ENCODE measurements at places on chromosomes 2 and 18.

DNA sequence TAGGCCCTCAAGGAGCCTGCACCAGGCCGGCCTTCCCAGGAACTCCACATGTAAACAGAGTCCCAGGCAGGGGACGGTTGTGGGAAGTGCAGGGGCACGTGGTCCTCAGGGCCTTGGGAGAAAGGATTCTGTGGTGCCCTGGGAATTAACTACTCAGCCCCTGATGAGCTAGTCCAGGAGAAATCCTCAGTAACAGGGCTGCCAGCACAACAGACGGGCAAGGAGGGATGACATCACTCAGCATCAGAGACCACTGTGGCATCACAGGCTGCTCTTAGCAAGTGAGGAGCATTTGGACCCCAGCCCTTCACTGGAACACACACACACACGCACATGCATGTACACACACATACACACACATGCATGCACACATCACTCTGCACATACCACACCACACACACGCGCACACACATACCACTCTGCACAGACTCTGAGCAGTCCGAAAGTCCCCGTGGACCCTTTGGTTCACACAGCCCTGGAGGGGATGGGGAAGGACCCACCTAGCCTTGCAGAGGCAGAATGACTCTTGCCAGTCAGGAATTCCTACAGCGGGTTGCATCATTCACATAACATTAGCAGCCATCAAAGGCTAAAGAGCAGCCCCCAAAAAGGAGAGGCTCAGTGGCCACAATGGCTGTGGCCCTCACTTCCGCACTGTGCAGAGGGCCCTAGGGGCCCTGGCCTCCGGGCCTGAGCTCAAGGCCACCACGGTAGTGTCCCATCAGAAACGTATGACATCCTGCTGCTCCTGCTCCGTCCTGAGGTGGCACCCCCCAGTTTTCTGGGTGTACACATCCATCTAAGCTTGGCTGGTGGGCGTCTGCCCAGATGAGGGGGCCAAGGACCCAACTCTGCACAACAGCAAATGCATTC is 1.9 kb upstream of the NMUR1 start:
- DNase-seq, result no peak

DNA sequence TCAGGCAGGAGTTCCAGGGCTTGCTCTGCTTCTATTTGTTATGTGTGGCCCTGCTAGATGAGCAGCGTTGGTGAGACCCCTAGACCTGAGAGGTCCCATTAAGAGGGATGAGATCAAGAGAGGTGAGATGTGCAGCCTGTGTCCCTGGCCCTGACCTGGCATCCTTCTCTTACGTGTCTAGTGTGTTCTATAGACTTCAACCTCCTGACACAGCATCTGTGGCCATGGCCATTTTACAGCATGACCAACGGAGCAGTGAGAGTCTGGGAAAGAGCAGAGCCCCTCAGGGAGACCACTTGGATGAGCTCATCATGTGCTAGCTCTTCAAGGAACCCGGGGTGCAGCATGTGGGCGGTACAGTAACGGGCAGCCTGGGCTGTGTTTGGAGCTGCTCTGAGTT is 32.7 kb upstream of the ASPRV1 start:
- DNase-seq, result no peak

GRCh38 chr18:8811115-8811514 is 105.8 kb downstream of the MTCL1 start:
- no peak for DNase-seq

GRCh38 chr2:174071321-174071720 is 106.1 kb upstream of the SP3 start:
- DNase-seq, result no peak

DNA sequence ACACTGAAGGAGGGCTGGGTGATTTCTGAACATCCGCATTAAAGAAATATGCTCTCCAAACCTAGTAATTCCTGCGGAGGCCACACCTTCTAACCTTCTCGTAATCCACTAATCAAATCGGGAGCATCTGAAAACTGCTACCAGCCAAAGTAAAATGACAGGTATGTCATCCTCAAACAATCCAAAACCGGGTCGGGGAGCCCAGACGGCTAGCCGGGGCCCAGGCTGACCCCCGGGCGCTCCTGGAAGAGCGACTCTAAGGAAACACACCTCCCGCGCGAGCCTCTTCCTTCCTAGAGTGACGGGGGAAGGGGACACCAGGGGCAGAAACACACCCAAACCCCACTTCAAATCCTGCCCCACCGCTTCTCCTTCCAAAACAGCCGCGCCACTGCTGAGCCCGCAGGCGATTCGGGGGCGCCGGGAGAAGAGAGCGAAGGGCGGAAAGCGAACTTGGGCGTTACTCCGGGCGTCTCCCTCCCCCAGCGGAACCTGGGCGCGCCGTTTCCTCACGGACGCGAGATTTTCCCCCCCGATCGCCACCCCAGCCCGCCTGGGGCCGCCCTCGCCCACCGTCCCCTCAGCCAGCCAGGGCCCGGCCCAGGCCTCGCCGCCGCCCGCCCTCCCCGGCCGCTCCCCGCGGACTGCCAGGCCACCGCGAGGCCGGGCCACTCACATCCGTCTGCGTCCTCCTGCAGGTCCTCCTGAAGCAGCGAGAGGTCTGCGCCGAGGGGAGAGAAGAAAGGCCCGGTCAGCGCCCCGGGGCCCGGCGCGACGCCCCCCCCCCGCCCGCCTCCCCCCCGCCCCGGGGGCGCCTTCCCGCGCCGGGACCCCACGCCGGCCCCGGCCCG is 584 bp downstream of the PPP4R1 start:
- DNase-seq, result peak; percentile 47

DNA sequence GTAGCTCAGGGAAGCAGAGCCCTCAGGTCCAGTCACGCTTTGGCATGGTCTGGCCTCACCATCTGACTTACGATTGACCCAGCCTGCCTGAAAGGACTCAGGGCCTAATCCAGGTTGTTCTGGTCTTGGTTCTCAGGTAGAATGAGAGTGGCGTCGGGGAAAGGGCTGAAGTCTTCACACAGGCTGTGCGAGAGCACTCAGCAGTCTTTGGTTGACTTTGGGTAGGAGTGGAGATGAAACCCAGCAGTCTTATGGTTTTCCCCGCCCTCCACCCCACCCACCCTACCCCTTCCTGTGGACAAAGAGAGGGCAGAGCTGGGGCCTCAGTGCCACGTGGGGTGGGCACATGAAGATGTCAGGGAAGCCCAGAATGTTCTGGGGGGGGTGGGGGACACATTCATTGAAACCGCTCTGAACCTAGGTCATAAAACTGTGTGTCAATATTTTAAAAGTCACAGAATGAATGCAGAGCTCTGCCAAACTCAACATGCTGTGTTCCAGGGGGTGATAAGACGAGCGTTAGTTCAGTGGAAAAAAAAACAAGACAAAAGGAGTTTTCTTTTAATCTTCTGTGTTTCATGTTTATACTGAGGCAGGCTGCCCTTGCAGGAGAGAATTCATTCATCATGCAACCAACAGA is 58.6 kb upstream of the ALPP start:
- DNase-seq, result no peak

GRCh38 chr2:231393149-231394131 is 2.1 kb upstream of the B3GNT7 start:
- no peak for DNase-seq

DNA sequence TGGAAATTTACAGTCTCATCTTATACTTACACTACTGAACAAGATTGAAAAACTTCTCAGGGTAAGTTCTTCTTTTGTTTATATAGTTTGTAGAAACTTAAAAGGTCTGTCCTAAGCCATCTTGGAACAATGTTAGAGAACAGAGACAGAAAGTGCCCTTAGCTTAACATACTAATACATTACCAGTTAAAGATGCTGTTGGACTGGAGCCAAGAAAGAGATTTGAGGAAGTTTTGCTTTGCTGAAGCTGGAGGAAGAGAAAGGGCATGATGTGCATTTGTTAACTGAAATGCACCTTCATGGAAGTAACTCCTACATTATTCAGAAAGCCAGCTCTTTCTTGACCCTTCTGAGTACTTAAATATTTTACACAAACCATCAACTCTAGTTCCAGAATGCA is 66.5 kb upstream of the TNFRSF11A start:
- no peak for DNase-seq

DNA sequence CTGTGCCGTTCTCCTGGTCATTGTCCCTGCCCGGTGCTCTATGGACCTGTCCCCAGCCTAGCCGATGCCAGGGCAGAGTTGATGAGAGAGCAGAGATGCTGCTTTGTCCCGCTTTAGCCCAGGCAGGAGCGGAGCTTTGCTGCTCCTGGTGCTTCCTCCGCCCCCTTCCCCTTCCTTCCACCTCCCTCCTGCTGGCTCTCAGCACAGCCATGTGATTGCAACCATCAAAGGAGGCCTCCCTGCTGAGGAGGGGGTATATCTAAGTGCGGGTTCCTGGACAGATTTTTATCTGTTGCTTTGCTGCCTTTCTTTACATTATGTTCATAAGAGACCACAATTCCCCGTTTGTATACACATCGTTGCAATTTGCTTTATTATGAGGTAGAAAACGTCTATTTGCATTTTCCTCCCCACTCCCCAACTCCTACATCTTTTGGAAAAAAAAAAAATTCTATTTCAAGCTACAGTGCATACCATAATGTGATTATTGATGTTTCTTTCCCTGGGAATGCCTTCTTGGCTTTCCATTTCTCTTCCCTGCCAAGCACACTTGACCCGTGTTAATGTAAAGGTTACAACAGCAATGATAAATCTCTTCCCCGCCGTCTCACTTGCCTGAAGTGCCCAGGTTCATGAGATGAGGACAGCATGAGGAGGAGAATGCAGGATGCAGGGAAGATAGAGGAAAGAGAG is 25.4 kb downstream of the ALPK2 start:
- DNase-seq, result no peak

DNA sequence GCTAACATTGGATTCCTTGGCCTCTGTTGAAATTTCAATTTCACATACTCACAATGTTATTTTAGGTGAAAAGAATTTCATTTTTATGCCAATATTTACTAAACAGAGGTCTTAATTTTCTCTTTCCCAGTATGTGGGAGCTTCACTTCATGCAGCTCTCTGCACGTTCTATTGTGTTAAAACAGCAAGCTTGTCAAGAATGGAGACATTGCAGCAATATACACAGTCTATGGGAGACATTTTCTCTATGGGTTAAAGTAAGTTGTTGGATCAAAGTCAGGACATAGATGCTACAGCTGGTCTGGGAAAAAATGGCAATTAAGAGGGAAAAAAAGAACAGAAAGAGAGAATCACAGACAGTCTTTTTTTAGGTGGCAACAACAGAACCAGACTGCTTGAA is 70.4 kb upstream of the ARHGAP15 start:
- no peak for DNase-seq

- no peak for DNase-seq
These were observed 440.9 kb upstream of the UBE2E3 start for GRCh38 chr2:180539541-180539940.

DNA sequence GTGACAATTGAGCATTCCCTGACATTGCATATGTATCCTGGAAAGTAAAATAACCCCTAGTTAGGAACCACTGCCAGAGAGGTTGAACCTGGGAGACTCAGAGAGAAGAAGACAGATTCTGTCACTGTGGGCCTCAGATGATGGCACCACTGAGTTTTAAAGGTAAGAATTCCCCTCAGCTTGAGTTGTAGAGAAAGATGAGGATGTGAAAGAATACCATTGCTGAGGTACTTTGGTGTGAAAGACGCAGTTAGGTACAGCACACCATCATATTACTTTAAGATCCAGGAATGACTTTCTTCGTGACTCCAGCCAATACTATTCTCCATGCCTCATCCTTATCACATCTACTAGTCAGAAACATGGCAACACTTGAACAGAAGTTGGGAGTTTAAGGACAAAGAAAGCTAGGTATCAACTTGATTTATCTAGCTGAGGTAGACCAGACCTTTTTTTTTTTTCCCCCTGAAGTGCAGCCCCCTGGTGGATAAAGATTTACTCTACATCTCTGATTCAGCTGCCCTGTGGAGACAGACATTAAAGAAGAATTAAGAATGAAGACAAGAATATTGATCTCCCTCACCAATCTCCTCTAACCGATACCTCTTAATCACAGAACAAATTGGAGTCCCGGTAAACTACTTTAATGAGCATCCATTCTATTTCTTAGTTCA is 630.5 kb upstream of the FANCL start:
- no peak for DNase-seq

DNA sequence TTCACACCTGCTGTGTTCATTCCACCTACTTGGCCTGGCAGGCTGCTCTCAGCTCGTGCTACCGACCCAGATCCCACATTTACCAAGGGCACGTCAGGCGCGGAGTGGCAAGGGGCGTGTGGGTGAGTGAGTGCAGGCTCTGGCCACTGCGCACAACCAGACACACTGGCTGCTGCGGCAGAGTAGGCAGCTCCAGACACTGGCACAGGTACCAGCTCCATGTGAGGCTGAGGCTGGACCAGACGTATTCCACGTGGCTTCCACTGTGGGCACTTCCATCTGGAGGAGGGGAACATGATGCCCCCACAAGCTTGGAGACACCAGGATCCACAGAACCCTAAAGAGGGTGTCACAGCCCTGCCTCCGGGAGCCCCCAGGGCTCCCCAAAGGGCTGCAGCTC is 74.6 kb upstream of the ZNF804A start:
- no peak for DNase-seq

DNA sequence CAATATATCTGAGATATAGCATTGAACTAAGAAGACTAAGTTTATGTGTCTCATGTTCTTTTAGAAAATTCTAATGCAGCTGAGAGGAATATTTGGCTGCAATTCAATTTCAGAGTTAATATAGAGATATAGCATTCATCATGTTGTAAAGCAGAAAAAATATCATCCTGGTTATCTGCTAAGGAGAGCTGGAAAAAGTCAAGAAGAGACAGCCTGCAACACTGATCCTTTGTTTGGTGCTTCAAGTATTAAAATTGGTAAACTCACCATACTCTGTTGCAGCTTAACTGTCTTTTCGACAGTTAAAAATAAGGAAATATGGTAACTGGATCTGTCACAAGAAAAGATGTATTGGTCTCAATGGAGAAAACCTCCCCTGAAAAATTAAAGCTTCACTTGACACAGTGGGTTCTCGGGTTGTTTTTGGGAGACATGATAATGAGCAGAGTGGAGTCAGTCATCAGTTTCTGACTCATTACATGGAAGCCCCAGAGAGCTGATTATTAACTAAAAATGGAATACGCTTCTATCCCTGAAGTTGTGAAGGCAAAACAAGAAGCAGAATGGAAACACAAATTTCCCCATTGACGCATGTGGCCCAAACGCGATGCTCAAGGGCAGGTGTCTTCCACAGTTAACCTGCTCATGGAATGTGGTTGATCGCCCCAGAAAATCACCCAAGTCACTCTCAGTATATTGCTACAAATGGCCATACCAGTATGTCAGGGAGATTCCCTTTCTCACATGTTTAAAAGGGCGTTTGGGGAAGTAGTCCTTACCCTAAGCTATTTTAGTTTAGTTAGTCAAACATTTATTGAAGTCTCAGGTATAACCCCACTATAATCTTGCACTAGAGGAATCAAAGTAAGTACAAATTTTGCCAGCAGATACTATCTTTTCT is 8.2 kb downstream of the BCL2 start:
- DNase-seq, result no peak

DNA sequence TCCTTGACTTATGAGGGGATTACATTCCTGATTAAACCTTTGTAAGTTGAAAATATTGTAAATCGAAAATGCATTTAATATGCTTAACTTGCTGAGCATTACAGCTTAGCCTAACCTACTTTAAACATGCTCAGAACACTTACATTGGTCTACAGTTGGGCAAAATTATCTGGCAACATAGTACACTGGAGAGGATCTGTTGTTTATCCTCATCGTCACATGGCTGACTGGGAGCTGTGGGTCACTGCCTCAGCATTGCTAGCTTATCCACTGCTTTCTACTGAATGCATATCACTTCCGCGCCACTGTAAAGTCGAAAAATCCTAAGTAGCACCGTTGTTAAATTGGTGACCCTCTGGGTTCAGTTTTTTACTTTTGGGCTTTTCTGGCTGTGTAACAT is 13.7 kb downstream of the PMS1 start:
- no peak for DNase-seq

GRCh38 chr18:9404565-9405060 is 70.0 kb downstream of the TWSG1 start:
- DNase-seq, result no peak
